KG1 (cell line): ENCODE measurements at places on chromosomes 7 and 10.

DNA sequence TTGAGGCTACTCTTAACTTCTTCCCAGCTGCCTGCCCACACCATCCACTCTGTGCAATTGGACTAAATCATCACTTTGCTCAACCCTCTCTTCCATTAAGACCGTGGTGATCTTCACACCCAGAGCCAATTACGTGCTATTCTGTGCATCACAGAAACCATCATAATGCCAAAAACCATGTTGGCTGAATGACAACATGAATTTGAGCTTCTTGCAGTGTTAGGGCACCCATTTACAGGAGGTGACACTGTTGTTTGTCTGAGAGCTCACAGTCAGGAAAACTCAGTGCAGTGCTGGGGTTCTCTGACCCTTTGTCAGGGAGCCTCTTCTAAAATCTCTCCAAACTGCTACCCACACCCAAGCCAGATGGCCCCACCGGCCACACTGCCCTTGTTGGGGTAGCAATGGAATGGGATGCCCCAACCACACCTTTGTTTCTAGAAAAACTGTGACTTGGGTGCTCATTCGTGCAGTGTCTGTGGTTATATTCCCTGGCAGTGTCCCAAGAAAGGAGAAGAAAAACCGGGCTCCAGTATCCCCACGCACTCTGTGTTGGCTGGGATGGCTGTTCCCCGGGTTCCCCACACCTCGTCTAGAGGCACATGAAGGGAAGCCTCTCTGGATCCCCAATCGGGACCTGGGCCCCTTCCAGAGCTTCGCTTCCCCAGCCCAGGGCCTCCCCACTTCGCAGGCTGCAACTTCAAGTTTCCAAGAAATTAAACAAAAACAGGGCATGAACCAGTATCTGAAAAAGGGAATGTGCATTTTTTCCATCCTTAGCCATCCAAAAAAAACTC, 2.0 kb upstream of the TNS3 start:
- DNase-seq, result no peak

- DNase-seq, result no peak
Measured at GRCh38 chr7:68807666-68808065, 790.6 kb upstream of the AUTS2 start.

DNA sequence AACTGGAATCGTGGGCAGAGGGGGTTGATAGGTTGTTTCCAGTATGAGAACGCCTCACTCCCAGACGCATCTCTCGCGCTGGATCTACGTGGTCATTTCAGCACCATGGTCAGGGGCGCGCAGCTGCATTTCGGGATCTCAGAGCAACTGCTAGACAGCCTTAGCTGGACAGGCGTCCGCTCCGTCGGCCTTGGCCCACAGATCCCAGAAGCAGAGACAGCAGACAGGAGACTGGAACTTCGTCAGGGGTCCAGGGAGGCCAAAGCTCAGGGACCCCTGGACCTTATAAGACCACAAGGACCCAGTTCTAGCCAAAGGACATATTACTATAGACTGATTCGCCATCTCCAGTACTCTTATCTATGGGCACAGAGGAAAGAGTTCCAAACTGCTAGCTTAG, 5.3 kb downstream of the NEUROG3 start:
- no peak for DNase-seq

DNA sequence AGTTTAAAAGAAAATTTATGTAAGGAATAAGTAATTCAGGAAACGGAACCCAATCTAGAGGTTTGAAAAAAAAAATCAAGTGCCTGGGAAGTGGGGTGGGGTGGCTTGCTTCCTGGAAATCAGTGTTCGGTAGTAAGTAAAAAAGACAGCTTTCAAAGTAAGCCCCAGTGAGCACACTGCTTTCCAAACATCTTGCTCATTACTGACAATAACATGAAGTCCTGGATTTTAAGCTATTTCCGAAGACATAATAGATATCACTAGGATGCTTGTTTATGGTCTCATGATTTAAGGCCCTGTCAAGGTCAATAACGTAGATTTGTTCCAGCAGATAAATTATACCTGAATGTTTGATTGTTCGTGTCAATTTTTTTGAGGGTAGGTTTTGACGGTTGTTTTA, 1.3 kb downstream of the STAMBPL1 start:
- no peak for DNase-seq

DNA sequence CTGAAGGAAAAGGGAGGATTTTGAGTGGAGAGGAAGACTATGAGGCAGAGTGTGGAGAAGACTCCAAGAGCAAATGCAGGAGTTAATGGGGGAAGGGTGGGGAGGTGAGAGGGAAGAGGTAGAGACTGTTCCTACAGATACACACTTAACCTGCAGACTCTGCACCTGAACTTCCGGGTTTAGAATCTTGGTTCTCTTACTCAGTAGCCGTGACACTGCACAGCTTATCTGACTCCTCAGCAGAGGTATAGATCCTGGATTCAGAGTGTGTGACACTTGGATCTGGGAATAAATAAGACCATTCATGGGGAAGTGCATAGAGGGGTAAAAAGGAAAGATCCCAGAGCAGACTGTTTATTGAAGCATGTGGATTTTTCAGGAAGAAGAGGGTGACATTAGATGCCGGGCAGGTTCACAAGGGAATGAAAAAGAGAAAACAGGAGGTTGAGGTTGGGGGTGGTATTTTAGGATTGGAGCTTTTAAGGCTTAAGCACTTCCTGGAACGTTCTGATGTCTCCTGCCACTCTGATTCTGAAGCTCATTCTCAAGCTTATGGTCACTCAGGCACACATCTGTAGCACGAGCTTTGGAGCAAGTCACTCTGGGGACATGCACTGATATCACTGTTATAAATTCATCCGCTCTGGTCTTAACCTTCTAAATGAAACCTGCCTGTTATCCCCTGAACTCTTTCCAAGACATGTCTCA, 5.7 kb upstream of the ZC3HAV1L start:
- DNase-seq, result no peak

DNA sequence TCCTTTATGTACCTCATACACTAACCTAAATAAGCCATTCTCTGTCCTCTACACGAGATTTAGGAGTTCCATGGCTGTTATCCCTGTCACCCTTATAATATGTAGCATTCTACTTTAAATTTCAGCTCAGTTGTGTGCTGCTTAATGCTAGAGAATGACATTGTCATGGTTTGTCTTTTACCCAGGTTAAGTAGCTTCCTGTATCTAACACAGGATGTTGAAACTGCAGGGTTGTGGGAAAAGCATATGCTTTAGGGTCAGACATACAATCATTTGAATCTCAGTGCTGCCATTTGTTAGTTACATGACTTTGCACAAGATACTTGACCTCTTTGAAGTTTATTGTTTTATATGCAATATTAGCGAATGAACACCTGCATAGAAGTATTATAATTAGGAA, 235.1 kb upstream of the CACNA2D1 start:
- DNase-seq, result no peak

- DNase-seq, result no peak
Measured at GRCh38 chr10:60441515-60441914, 51.8 kb upstream of the ANK3 start.

- DNase-seq, result no peak
Measured at GRCh38 chr10:101778151-101778780, 2.4 kb upstream of the FGF8 start.

DNA sequence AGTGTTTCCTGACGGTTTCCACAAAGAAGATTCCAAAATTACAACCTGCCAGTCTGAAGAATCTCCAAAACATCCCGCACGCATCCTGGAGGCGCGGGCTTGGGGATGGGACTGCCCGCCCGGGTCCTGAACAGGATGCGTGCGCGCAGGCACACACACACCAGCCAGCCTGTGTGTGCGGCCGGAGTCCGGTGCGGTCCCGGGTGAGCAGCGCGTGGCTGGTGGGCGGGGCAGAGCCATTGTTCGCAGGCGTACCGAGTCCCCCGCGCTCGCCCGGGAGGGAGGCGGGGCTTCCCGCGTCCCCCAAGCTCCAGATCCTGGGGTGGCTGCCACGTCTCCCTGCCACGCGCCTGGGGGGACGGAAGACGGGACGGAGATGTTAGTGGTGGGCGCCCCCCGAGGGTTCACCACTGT, 675 bp upstream of the SCD start:
- peak; percentile 28 for DNase-seq

DNA sequence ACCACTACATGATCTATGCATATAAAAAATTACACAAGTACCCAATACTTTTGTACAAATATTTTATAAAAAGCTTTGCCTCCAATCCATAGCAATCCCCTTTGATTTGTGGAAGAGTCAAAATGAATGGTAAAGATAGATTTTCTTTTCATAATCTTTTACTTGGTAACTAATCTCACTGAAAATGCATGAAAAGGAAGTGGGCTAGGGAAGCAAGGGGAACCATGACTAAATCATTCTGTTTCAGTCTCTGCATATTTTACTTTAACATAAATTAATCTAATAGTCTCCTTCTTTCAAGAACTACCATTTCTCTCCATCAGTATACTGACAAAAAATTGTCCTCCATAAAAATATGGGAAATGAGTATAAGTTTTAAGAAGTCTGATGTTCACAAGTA, 96.9 kb downstream of the TES start:
- DNase-seq, result no peak

GRCh38 chr7:66050990-66051448, 24.6 kb upstream of the ASL start:
- DNase-seq, result no peak

- DNase-seq, result no peak
Measured at GRCh38 chr7:158135931-158136330, 451.7 kb downstream of the PTPRN2 start.

- no peak for DNase-seq
Measured at GRCh38 chr7:31003721-31004120, 40.0 kb downstream of the GHRHR start.

DNA sequence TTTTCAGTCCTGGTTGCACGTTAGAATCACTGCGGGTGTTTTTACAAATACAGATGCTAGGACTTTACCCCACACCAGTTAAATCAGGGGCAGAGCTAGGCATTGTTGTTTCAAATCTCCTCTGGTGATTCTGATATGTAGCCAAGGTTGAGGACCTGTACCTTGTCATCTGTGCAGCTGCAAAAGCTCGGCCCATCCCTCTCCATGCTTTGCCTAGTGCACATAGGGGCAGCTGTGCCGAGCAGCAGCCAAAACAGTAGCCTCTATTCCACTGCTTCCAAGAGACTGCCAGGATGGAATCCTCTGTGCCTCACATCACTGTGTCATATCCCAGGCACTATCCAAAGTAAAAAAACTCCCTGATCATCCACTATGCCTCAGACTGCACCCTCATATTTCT, 181.3 kb downstream of the CDK14 start:
- DNase-seq, result no peak

DNA sequence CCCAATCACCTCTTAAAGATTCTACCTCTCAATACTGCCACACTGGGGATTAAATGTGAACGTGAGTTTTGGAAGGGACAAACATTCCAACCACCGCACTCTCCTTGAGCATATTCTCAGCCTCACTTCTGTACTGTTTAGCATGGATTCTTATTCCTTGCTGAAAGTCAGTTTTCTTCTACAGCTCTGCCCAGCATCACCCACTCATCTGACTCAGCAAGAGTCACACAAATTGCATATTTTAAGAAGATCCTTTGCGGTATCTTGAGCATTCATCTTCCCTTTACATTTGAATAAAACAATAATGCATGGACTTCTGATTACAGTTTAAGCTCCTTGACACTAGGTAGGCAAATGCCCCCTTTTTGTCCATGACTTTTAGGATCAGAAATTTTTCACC, 251.6 kb upstream of the MKLN1 start:
- no peak for DNase-seq

DNA sequence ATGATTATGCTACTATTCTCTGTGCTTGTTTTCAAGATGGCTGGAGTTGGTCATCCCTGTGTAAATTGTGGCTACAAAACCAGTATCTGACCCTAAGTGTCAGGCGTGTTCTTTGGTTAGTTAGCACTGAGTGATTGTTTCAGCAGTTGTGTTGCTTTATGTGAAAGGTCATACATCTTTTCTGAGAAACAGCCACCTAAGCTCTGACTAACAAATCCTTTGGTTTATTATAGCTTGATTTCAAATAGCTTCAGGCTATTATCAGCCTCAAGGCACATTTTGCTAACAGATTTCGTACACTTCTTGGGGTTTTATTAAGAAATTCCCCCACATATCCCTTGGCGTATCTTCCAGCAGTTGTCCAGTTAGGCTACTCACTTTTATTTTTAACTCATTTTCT, 4.8 kb upstream of the ADRB1 start:
- DNase-seq, result no peak

- no peak for DNase-seq
Measured at GRCh38 chr10:125125951-125126735, 34.2 kb downstream of the CTBP2 start.

GRCh38 chr7:120521761-120522737, 249.1 kb downstream of the KCND2 start:
- DNase-seq, result no peak

DNA sequence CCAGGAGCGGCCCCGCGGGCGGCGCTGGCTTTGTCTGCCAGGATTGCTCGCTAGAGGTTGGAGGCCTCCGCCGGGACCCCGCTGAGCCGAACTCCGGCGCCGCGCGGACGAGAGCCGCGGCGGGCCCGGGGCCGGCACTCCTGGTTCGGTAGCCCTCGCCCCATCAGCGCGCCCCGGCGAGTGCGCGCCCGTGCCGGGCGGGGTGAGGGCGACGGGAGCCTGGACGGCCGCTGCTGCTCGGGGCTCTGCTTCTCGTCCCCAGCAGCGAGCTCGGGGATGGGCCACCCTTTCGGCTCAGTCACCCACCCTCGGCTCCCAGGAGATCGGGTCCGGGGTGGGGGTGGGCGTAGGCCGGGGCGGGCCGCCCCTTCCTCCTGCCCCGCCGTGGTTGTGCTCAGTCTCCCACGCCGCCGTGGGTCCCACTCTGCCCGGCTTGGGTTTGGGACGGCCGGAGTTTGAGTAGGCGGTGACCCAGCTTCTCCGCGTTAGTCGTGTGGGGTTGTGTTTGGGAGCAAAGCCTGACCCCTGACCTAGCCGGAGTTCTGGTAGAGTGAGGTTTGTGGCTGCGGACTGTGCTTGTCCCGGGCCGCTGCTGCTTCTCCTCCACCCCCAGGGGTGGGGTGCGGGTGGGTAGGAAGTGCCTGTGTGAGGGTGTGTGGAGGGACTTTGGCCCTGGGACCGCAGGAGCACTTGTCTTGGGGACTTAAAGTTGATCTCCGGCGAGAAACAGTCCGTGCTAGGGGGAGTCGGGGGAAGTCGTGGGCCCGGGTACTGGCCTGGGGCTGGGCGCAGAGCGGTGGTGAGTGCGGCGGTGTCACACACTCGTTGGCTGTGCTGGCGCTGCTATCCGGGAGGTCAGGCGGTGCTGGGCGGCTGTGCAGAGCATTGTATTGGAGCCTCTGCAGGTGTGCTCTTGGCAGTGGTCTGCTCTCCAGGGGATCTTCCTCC, 677 bp downstream of the TSPAN14 start:
- no peak for DNase-seq

DNA sequence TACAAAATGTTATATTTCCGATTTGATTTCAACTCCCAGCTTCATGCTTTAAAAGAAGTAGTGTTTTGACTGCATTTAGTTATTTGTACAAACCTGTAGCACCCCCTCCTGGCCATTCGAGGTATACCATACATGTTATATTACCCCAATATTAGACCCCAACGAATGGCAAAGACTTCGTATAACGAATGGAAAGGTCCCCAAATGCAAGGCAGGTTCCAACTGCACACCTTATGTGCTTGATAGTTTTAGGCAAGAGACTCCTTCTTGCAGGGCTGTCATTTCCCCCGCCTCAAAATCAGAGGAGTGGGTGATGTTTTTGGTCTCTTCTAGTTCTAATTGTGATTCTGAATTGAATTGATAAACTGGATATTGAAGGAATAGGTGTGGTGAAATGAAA, 101.1 kb upstream of the TARP start:
- DNase-seq, result peak; percentile 43
